ENCODE measurements at places on chromosomes 16 and 17. TPM values are rescaled to one million over a fixed set of nuclear protein-coding genes. Genes with fewer than 3 reads are reported as not detected.

GRCh38 chr17:8922451-8922850, 43.1 kb downstream of the PIK3R5 start:
- H3K27ac ChIP-seq = no peak overlapping the region
- no peaks in the 10 kb centered on the region for H3K36me3 ChIP-seq
- no peak for DNase-seq
- H3K4me3 ChIP-seq = no peak overlapping the region

GRCh38 chr17:33121756-33122155, 130.1 kb downstream of the SPACA3 start:
- peaks cover 1% of the 10 kb centered on the region for H3K27me3 ChIP-seq
- H3K27ac ChIP-seq = no peak overlapping the region
- H3K36me3 ChIP-seq = no peaks in the 10 kb centered on the region
- H3K4me1 ChIP-seq = no peaks in the 10 kb centered on the region

DNA sequence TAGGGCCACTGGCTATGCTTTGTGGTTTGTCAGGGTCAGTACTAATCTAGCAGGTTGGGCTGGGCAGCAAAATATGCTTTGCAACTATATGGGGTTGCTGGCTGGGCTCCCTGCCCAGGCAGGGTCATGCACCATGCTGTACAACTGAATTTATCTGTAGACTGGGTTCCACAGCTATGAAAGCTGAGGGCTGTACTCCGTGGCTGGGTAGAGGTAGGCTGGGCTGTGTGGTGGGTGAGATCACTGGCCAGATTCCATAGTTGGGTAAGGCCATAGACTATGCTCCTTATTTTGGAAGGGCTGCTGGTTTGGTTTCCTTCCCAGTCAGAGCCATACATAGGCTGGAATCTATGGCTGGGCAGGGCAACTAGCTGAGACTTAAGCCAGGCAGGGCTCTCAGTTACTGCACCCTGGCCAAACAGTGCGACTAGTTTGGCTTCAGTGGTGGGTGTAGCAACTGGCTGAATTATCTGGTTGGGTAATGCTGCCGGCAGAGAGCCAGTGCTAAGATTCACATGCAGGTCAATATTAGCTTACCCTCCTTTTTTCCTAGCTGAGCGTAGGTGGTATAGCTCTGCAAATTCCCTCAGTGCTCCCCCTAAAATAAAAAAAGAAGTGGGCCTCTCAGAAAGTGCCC, 769.1 kb upstream of the CDH8 start:
- H3K36me3 ChIP-seq = no peaks in the 10 kb centered on the region
- H3K27me3 ChIP-seq = no peaks in the 10 kb centered on the region
- no peak overlapping the region for H3K27ac ChIP-seq
- no peak overlapping the region for H3K4me3 ChIP-seq

The GPRC5C gene
- total RNA-seq = 43.6 TPM

The TBC1D3 gene
- total RNA-seq = not detected

The TMEM92 gene
- total RNA-seq = 1.4 TPM

Measured in aorta (tissue), 5 donors.